Skeletal muscle cell (primary cell): ENCODE measurements at places on chromosomes 4 and X.

DNA sequence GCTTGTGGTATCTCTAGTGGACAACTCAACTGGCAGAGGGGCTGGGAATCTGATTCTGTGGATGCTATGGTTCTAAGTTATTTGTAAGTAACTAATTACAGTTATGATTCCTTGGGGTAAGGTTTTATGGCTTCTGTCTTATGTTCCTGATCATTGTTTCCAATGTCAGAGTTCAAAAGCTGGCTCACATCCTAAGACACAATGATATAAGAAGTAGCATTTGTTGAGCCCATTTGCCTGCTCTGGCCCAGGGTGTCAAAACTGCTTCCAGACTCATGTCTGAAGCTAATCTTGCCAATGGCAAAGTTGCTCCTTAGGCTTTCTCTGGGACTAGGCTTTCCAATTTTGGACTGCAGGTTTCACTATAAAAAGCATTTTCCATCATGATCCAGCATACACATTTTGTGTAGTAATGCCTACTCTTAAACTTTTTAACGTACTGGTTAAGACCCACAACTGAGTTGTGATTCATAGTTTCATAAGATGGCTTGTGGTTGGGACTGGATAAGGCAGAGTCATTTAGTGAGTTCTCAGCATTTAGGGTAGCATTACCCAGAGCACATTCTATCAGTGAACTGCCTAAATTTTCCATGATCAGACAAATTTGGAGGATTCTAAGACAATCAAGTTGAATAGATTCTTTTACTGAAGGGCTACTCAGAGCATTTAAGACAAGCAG, 50.0 kb downstream of the CCNI start:
- no peak for DNase-seq

DNA sequence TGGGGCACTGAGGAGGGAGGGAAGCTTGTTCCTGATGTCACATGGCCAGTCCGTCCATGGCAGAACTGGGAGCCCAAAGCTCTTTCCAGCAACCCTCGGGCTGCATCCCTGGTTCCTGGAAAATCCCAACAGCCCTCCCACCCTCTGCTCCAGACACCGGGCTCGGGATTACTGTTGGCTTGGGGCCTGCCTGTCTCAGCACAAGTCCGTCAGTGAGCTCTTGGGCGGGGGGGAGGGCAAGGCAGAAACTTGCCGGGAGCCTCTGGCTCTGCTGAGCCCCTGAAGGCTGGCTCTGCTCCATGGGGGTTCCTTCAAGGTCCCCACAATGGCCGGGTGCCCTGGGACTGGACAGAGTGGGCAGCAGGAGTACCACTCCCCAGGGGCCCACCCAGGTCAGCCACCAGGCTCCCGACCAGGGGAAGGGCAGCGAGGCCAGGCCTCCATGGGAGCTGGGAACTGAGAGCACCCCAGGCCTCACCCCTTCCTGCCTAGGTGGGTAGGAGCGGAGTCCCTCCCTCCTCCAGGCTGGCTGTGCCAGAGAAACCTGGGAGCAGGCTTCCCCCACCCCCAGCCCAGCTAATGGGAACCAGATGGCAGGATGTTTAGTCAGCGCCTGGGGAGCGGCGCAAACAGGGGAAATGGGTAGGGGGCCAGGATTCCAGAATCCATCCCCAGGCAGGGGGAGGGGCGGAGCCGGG, 6.4 kb upstream of the HAUS7 start:
- no peak for DNase-seq

- DNase-seq, result no peak
These were observed 841 bp upstream of the FRMPD3 start for GRCh38 chrX:107448625-107448997.

GRCh38 chrX:37638047-37638446, 47.5 kb upstream of the XK start:
- no peak for DNase-seq

- DNase-seq, result no peak
These were observed 760 bp downstream of the TMEM165 start for GRCh38 chr4:55396308-55397125.

GRCh38 chrX:124507246-124507645, 160.9 kb downstream of the SH2D1A start:
- no peak for DNase-seq

DNA sequence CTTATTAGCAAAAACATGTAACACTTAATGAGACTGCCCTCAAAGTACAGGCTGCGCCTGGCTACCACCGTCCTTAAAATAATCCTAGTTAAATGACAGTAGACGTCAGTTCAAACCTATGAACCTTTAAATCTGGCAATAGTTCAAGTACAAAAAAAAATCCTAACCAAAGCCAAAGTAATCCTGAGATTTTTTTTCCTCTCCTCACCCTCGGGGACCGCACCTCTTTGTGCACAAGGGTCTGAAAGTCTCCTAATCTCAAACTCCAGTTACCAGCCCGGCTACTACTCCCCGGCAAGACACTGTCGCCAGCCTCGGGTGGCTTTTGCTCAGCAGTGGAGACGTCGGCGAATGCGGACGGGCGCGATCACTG, 439 bp downstream of the SEC31A start:
- no peak for DNase-seq

GRCh38 chr4:149845743-149846142, 30.1 kb upstream of the IQCM start:
- no peak for DNase-seq
